HS-27A (cell line): ENCODE measurements at places on chromosomes 5 and 9.

- no peak for DNase-seq
Observed at GRCh38 chr5:177320879-177321278, 9.2 kb upstream of the MXD3 start.

DNA sequence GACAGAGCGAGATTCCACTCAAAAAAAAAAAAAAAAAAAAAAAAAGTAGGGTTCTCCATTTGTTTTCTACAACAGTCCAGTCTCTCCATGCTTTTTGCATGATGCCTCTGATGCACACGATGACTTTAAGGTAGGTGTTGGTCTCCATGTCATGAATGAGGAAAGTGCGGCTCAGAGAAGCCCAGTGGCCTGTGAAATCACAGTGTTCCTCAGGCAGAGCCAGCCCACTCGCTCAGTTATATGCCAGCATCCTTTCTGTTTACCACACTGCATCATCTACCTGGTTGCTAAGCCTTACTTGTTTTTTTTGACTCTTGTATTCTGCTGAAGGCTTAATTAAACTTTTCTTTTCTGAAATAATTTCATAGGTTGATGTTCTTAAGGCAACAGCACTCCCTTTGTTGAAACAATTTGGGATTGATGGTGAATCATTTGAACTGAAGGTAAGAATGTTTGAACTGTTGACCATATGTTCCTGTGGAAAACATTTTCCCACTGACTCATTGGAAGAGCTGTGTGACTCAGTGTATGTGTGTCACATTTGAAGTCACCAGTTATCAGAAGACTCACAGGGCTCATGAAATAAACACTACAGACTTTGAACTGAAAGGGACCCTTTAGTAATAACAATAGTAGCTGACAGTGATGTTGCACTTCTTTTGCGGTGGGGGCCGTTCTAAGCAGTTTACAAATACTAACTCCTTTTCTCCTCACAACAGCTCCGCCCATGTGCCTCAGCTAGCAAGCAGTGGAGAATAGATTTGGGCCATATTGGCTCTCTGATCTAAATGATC is 40.2 kb downstream of the RCL1 start:
- DNase-seq, result peak; percentile 81

- no peak for DNase-seq
Observed at GRCh38 chr5:133905424-133905823, 63.0 kb downstream of the C5orf15 start.

GRCh38 chr5:134257176-134257575 is 31.3 kb upstream of the PPP2CA start:
- DNase-seq, result no peak

- DNase-seq, result no peak
Observed at GRCh38 chr9:71506821-71507220, 261.5 kb downstream of the CEMIP2 start.

DNA sequence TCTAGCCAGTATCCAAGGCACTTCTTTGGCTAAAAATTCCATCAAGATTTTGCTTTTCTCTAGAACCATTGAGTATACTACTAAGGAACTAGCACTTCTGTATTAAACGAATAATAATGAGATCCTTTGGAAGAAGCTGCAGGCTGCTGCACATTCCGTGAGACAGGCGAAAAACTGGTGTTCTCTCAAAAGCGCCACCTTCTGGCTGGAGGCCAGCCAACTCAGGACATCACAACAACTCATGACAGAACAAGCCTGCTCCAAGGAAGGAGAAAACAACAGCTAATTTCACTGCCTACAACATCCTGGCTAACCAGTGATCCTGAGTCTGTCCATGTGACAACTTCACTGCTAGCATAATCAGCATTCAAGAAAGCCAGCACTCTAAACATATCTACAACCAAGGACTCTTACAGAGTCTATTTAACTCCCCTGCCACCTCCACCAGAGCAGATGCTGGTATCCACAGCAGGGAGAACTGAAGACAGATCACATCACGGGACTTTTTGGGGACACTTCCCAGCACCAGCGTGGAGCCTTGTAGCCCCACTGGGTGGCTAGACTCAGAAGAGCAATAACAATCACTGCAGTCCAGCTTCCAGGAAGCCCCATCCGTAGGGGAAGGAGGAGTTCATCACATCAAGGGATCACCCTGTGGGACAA is 150.5 kb downstream of the YTHDC2 start:
- DNase-seq, result no peak

DNA sequence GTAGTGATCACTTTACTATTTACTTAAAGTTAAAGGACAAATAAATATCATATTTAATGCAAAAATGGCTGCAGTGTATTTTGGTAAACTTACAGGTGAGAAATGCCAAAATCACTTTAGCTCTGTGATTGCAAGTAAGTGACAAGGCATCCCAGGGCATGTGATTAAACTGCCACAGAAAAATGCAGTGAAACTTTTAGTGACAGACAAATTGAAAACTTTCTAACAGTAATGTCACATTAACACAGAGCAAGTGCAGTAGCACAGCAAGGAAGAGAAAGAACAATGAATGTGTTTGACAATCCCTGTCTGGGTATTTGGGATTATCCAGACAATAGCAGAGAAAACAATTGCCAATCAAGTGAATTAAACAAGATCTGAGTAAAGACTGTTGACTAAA is 606.8 kb downstream of the SLCO4C1 start:
- no peak for DNase-seq

DNA sequence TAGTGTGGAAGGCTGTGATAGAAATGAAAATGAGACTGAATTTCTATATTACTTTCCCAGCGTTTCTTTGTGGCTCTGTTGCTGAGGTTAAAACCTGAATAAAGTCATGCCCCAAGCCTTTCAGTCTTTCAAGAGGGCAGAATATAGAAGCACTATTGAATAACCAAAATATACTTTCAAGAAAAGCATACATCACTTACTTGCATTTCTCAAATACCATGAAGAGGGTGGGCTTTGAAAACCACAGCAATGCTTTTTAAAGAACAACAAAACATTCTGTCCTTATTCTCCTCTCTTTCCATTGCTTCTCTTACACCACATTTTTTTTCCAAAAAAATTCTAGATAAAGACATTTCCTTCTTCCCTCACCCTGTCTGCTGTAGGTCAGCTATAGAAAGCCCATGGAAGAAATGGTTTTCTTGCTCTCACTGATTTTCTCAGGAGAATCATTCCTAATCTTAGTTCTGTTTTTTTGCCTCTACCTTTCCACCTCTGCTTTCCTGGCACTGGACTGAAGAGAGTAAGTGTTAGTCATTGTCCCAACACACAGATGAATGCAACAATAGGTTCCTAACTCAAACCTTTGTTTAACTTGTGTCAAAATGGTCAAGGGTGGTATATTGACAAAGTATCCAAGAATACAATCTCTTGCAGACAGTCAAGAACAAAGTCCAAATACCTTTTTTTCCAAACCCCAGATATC is 51.6 kb downstream of the NUDT12 start:
- no peak for DNase-seq

DNA sequence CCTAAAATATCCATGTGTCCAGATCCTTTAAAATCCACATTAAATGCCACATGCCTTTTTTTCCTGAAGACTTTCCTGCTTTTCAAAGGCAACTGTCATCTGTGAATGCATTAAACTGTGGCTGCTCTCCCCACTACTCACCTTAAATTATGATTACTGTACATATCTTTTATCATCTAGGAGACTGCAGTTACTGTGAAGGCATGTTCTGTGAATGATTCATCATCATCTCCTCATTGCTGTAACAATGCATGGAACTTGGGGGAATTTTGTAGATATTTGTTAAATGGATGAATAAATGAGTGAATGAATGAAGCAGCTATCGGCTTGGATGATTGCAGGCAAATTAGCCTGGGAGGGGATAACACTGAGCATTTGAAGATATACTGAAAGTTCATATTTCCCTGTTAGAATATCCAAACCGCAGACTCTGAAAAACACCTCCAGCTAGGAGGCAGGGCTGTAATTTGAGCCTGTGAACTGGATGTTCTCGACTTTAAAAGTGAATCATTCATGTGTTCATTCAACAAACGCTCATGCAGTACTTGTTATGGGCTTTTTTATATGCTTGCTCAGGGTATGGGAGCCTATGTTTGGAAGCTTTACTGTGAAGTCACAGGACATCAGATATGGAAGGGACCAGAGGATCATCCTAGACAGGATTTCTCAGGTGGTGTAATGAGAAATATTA is 519.2 kb downstream of the KIF4B start:
- DNase-seq, result no peak

GRCh38 chr9:137301081-137301947 is 757 bp downstream of the NRARP start:
- no peak for DNase-seq

DNA sequence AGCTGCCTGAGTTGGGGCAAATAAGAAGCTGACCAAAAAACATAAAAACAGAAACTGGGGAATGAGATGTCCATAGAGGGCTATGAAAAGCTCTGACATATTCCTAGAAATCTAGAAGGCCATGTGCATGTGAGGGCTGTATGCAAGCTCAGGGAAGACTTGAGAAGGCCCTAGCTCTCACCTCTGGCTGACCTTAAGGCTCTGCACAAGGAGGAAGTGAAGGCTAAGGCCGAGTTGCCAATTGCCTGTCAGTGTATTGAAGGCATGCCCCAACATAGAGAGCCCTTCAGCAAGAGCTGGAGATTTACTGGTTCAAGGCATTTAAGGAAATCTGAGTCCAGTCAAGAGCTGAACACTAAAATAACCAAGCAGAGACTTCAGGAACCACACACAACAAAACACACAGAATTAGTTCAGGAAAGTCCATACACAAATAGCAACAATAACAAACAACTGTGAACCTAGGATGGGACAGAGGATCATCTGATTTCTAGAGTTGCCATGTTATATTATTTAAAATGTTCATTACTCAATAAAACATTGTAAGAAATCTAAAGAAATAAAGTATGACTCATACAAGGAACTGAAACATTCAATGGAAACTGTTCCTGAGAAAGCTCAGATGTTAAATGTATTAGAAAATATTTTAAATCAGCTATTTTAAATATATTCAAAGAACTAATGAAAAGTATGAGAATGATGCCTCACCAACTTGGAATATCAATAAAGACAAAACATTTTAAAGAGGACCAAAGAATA is 161.8 kb downstream of the AUH start:
- DNase-seq, result no peak

- DNase-seq, result no peak
Observed at GRCh38 chr5:87243161-87243844, 24.4 kb upstream of the RASA1 start.

DNA sequence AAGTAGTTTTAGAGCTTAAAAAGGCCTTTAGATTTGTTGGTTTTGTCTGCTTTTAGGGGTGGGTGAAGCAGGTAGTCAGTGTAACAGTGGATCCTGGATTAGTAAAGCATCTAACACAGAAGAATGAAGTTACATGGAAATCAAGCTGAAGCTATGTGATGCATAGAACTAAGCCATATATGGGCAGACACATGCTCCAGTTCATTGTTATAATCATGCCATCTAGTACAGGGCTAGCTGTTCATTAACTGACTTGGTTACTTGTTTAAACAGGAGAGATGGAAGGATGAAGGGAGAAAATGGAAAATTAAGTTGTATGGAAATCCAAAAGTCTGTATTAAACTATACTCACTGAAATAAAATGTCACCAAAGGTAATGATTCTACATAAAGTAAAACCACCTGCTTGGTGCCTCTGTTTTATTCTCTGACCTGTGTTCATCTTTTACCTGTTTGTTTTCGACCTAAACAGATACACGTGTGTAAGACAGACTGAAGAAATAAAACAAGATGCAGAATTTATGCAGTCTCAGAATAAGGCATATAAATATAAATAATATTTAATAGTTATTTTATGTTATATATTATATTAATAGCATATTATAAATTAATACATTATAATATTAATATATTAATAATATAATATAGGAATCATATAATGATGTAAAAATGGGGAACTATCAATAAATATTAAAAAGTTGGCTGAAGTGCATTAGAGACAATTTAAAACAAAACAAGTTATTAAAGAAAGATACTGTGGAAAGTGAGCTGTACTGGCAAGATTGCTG is 33.9 kb downstream of the MRPS30 start:
- DNase-seq, result no peak

DNA sequence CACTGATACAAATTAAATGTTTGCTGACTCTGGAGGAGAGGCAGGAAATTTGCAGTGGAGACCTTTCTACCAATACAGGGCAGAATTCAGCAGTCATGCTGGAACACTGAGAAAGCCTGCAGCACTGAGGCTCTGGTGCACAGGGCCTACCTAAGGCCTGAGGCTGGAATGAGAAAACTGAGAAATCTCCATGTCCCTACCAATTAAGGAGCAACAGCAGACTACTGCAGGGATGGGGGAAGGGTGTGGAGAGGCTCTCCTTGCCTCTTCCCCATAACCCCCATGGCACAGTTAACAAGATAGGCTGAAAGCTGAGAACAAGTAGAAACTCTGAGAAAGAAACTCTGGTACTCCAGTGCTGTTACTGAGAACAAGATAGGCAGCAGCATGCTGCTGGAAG is 10.5 kb downstream of the FBXO4 start:
- DNase-seq, result no peak

DNA sequence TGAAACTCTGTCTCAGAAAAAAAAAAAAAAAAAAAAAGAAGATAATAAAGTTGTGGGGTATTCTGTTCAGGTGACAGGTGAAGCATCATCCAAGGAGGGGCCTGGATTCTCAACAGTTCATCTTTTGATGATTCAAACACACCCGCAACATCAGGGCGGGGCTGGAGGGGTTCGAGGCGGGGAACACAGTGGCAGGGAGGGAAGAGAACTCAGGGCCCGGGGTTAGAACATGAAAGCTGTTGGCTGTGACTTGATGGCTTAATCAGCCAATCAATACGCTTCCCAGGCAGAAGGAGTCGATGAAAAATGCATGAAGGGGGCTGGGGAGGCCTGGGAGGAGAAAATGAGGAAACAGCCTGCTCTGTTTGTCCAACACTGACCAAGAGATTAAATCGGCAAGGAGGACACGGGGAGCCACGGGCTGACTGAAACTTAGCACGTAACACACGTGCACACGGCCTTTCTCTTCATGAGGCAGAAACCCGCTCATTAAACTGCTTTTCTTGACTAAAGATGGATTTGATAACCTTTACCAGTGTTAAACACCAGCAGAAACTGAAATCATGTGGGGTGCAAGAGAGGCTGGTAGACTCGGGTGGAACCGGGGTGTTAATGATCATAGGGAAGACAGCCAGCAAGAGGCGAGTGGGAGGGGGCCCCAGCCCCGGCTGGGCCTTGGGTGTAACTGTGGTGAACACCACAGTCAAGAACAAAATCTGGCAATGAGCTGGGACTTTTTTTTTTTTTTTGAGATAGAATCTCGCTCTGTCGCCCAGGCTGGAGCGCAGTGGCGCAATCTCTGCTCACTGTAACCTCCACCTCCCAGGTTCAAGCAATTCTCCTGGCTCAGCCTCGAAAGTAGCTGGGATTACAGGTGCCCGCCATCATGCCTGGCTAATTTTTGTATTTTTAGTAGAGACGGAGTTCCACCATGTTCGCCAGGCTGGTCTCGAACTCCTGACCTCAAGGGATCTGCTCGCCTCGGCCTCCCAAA is 105.7 kb upstream of the RAPGEF1 start:
- no peak for DNase-seq
